ENCODE measurements at places on chromosomes 1 and 21. TPM values are rescaled to one million over a fixed set of nuclear protein-coding genes. Genes with fewer than 3 reads are reported as not detected.

Gene OR2L8
- not detected for total RNA-seq

Gene DMBX1
- total RNA-seq, result not detected

Gene CHIA
- not detected for total RNA-seq

Gene ASCL5
- total RNA-seq, result not detected

Gene MAP3K21
- total RNA-seq, result 0.18 TPM

Gene KPRP
- not detected for total RNA-seq

Gene SMYD3
- total RNA-seq, result 32.5 TPM

Gene GJA9
- not detected for total RNA-seq

Gene ZMYND12
- total RNA-seq, result not detected

Gene ARHGEF10L
- 5.0 TPM for total RNA-seq

Gene GSTM1
- total RNA-seq, result not detected

Gene SPRR1A
- not detected for total RNA-seq

Gene CD101
- total RNA-seq, result not detected

Gene KLHDC8A
- not detected for total RNA-seq

Gene MUL1
- 19.7 TPM for total RNA-seq

Gene AIM2
- not detected for total RNA-seq

Gene CD244
- total RNA-seq, result not detected

Gene DEPDC1
- total RNA-seq, result 14.7 TPM

Gene OR2L5
- not detected for total RNA-seq

Gene LYPD8
- total RNA-seq, result not detected

Gene SPRR2A
- not detected for total RNA-seq

Gene PRR9
- total RNA-seq, result not detected

Gene APH1A
- total RNA-seq, result 62.0 TPM

Gene LRRC53
- not detected for total RNA-seq

Gene TATDN3
- total RNA-seq, result 12.0 TPM

Gene DHRS3
- total RNA-seq, result 11.4 TPM

Gene CBS
- 35.6 TPM for total RNA-seq

Gene HTR6
- not detected for total RNA-seq

Gene SPTA1
- not detected for total RNA-seq

Gene IL19
- not detected for total RNA-seq

Gene RHOU
- total RNA-seq, result 0.83 TPM

Gene RXRG
- not detected for total RNA-seq

Gene AADACL4
- not detected for total RNA-seq

Gene SLAMF6
- not detected for total RNA-seq

Gene OPRD1
- under 0.01 TPM for total RNA-seq

Gene SPATA21
- not detected for total RNA-seq
